ENCODE measurements at places on chromosomes 7 and 10.

DNA sequence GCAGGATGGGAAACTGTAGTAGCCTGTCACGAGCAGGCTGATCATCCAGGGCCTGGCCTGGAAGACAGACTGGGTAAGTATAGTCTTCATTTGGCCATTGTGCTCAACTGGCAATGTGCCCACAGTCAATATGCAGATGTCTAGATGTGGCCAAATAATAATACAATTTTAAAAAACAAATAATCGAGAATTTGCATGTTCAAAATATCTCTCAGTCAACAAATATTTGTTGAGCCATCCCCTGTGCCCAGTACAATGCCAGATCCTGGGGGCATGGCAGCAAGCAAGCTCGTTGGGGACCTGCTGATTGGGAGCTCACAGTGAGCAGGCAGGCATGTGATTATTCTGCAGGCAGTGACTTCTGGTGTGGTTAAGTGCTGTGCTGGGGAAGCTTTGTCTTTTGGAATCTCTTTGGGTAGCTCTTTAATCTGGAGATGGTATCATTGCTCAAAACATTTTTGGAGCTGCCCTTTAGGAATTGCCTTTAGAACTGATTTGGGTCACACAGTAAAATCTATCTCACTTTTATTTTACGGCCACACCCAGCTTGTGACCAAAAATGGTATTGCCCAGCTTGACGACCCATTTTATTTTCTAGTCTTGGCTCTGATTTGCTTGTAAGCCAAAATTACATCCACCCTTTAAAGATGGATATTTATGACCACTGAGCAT is 92.2 kb downstream of the PLCE1 start:
- DNase-seq: no peak

- no peak for DNase-seq
These were observed 9.2 kb downstream of the PLAU start for GRCh38 chr10:73920089-73920488.

DNA sequence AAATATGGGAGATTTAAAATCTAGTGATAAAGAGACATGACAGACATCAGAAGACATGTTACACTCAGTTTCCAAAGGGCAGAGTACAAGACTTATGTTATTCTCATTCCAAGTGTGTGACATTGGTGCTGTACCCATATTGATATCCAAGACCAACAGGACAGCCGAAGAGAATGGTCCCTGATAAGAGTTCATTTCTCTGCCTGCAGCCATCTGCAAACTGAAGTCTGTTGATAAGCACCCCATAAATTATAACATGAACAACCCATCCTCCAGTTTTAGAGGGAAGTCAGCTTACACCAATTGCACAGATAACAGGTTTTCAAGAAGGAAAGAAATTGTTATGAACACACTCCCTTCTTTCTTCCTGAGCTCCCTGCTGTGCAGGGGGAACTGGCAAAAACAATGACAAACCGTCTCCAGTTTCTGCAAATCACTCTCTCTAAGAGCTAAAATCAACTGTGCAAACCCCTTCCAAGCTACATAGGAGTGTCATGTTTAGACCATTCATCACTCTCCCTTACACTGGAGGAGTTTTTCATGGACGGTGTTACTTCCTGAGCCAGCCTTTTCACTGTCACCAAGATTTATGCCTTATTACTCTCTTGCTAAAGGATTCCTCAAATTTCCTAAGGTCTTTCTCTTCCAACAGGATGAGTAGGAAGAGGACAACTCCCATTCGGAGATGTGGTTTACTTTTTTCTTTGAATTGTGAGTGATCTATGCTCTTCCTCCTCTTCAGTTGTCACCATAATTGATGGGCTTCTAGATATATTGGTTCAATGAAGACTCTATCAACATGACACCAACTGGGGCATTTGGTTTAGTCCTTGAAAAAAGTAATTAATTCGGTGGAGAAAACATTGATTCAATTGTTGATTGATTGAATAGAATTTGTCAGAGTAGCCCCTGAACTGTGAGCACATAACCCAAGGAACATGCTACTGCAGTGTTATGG is 80.3 kb upstream of the FAM171A1 start:
- no peak for DNase-seq

DNA sequence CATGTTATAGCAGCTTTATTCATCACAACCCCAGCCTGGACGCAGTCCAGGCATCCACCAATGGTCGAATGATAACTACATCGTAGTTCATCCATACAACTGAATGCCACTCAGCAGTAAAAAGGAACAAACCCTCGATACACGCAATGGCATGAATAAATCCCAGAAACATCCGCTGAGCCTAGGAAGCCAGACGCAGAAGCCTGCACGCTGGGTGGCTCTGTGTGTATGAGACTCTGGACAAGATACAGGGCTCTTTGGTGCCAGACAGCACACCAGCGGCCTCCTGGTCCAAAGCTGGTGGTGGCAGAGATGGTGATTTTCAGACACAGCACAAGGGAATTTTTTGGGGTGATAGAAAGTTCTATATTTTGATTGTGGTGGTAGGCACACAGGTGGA is 10.0 kb upstream of the CRYGN start:
- DNase-seq: no peak

GRCh38 chr7:151726652-151727578 is 150.0 kb downstream of the PRKAG2 start:
- DNase-seq: no peak

DNA sequence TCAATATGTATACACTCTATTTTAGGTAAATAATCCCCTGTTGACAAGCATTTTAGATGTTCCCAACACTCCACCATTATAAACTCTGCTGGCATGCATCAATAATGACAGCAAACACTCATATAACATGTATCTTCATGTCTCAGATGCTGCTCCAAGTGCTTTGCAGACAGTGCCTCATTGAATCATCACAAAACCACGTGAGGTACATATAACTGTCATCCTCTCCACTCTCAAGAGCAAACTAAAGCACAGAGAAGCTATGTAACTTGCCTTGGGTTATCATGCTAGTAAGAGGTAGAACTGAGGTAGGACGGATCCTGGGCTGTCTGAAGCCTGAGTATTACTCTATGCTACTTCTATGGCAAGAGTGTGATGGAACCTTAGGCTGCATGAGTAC is 72.5 kb upstream of the GSDME start:
- DNase-seq: no peak

- DNase-seq: no peak
These were observed 133.1 kb downstream of the CD36 start for GRCh38 chr7:80771523-80771922.

- no peak for DNase-seq
These were observed 34.3 kb upstream of the MTPAP start for GRCh38 chr10:30383356-30383755.

GRCh38 chr10:29688230-29688661 is 53.5 kb upstream of the SVIL start:
- no peak for DNase-seq

- no peak for DNase-seq
These were observed 109.4 kb downstream of the FAM107B start for GRCh38 chr10:14665304-14665703.

- DNase-seq: no peak
These were observed 13.1 kb downstream of the ADGRA1 start for GRCh38 chr10:133100706-133101415.

DNA sequence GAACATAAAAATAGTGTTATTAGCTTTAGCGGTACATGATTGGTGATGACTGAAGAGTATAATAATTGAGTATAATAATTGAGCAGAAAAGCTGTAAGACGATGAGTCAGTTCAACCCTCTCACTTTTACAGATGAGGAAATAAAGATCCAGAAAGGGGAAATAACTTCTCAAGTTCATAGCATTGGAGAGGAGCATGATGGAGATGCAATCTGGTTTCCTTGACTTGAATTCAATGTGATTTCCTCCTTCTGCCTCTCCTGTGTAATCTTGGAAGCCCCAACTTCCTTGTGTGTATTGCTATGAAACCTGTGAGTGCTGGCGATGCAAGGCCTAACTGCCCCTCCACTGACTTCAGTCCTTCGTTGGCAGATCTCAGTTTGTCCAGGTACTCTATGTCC is 265.1 kb downstream of the LRMDA start:
- DNase-seq: peak; percentile 2

DNA sequence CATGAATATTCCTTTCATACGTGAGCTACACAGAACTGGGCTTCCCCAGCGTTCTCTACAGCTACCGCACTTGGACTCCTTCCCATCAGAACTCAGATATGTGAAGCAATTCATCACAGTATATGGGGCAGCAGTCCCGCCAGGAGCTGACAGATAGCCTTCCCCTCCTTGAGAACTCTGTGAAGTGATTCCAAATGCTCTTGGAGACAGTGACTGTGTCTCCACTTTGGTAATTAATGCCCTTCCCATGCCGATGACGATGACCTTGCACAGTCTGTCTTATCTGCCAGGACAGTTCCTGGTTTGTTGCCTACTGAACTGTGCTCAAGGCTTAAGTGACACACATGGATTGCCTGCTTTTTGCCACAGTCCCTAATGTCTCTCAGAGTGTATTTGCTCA is 75.0 kb upstream of the AFAP1L2 start:
- no peak for DNase-seq

DNA sequence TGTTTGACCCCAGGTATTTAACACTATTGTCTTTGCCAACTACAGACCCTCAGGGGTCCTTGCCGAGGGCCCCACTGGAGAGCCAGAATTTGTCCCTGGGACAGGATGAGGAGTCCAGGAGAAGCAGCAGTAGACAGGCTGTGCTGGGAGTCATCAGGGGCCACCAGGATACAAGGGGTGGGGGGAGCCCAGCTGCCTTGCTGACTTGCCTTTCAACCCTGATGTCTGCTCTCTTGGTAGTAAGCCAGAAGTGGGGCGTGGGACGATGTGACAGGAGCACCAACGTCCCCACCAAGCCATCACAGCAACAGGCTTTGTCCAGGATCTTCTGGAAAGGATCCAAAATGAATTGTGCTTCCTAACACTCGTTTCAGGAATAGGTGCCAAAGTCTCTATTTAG is 62.4 kb upstream of the CDCA7L start:
- no peak for DNase-seq

GRCh38 chr10:78533098-78533497 is 499.4 kb downstream of the RPS24 start:
- no peak for DNase-seq

GRCh38 chr7:102468478-102469350 is 3.9 kb downstream of the LRWD1 start:
- no peak for DNase-seq

- DNase-seq: peak; percentile 20
These were observed 52.8 kb downstream of the NRF1 start for GRCh38 chr7:129664029-129665012.

DNA sequence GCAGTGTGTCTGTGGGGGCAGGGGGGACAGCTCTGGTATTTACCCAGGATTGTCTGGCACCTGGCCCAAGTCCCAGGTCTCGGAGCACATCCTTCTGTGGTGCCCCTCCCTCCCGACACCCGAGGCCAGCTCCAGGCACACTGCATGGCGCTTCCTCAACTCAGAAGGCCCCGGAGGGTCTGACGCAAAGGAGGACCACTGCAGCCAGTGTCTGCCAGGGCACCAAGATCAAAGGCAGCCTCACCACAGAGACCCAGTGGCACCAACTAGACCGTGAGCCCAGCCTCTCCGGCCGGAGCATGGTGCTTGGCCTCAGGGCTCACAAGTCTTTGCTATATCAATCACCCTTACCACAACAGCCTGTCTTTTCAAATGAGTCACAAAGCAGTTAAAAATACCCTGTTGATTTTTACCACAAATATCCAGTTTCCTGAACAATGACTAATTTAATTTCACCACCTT is 99.3 kb upstream of the DDC start:
- peak; percentile 7 for DNase-seq

- no peak for DNase-seq
These were observed 263.1 kb downstream of the ACTR3B start for GRCh38 chr7:153022475-153023193.

DNA sequence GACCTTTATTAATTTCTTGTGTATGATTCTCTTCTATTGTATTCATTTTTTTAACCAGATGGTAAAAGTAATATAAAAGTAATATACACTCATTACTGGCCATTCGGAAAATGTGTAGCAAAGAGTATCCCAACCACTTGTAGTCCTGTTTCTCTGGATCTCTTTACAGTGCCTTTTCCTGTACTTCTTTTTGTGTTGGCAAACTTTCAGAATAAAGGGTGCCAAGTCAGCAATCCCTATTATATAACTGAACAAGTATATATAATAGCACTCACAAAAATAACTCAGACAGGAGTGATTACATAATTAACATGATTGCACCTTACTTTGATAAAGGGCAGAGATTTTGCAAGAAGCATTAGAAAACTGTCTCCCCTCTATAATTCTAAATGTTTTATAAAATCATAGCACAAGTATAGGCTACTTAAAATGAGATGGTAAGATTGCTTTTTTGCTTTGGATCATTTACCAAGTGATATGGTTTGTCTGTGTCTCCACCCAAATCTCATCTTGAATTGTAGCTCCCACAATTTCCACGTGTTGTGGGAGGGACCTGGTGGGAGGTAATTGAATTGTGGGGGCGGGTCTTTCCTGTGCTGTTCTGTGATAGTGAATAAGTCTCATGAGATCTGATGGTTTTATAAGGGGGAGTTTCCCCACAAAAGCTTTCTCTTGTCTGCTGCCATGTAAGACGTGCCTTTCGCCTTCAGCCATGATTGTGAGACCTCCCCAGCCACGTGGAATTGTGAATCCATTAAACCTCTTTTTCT is 41.5 kb upstream of the EPC1 start:
- DNase-seq: no peak

- DNase-seq: no peak
These were observed 166.8 kb downstream of the ETV1 start for GRCh38 chr7:13822678-13823077.

All from CD4-positive, alpha-beta T cell treated with Interleukin-12 subunit alpha and Interleukin-12 subunit beta, for 1 hour (primary cell).